GM03348 (cell line): ENCODE measurements at places on chromosomes 1 and 21.
A peak's percentile ranks its signal among the peaks of the same experiment; 100 is the strongest.

- peak; percentile 86 for DNase-seq
Observed at GRCh38 chr1:225772323-225772768, 5.3 kb upstream of the SRP9 start.

GRCh38 chr1:210523830-210524229, 195.1 kb downstream of the HHAT start:
- no peak for DNase-seq

DNA sequence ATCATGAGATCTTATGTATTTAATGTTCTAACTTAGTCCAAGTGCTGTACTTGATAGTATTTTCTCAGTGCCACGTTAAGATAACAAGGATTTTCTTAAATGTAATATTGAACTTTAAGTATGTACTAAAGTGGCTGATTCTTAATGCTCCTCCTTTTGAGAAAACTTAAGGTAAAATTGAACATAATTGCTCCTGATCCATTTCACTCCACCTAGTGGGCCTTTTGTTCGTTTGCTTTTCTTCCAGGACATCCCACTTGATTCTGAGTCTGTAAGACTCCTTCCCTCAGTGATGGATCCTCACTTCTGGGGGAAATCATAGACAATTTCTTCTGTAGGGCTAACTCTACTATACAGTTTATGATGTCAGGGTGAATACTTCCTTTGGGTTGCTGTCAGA, 173.1 kb downstream of the LMO4 start:
- no peak for DNase-seq

DNA sequence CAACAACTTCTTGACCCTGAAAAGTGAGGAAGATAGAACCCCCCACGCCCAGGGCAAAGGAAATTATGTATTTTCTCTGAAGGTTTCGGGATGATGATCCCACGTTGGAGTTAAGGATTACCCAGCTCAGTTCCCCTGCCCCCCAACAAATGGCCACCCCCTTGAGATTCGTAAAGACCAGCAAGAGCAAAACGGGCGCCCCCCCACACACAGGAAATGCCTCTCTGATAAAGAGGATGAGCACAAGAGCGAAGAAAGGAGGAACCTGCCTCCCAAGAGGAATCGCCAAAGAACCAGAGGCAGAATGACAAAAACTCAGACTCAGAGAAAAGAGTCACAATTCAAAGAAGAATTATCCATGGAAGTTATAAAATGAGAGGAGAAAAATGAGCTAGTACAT, 576.9 kb downstream of the MATN1 start:
- no peak for DNase-seq

- no peak for DNase-seq
Observed at GRCh38 chr1:38027201-38028104, 14.9 kb downstream of the UTP11 start.

- DNase-seq: peak; percentile 22
Observed at GRCh38 chr1:117605164-117605773, 579 bp upstream of the TENT5C start.

DNA sequence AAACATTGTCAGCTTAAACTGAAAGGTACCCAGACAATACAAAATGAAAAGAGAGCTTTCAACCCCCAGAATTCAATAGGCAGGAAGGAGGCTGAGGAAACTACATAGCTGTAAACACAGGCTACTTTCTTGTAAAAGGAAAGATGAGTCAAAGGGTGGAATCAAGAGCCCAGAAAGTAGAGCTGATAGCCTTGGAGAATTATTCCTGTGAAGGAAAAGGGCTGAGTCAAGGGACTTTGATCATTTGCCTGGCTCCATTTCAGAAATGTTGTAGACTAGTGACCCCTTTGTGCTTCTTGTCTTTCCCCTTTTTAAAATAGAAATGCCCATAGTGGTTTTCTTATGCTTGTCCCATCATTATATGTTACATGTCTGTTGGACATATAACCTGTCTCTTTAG, 597.6 kb downstream of the ADGRL2 start:
- no peak for DNase-seq

GRCh38 chr1:154095456-154096060, 59.3 kb downstream of the NUP210L start:
- DNase-seq: no peak

- no peak for DNase-seq
Observed at GRCh38 chr1:41401899-41402298, 40.7 kb downstream of the FOXO6 start.

DNA sequence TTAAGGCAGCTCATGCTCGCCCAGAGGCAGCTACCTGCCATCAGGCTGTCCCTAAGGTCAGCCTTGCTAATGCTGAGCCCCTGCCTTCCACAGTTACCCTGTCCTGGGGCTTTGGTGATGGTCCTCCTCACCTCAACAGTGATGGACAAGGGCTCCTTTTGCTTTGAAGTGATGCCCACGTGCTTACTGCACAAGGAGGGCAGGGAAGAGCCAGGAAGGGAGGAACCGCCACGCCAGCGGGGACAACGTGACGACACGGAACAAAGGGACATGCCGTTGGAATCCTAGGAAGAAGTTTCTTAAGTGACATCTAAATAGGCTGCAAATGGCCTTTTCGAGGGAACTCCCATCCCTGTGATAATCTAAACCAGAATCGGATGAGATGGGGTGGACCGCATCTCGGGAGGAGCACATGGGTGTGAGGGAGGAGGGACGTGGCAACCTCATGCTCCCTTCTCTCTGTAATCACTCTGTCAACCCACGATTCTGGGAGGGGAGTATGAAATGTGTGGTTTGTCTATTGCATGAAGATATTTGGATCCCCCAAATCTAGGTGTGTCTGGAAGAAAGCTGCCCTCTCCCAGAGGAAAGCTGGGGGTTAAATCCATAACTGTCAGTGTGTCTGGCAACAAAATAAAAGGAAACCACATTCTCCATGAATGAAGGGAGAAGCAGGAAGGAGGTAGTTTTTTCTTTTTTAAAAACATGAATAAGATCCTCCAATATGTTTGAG, 110.9 kb upstream of the IRF2BP2 start:
- DNase-seq: peak; percentile 56

- DNase-seq: peak; percentile 54
Observed at GRCh38 chr1:39230261-39231190, 26.0 kb downstream of the MACF1 start.

DNA sequence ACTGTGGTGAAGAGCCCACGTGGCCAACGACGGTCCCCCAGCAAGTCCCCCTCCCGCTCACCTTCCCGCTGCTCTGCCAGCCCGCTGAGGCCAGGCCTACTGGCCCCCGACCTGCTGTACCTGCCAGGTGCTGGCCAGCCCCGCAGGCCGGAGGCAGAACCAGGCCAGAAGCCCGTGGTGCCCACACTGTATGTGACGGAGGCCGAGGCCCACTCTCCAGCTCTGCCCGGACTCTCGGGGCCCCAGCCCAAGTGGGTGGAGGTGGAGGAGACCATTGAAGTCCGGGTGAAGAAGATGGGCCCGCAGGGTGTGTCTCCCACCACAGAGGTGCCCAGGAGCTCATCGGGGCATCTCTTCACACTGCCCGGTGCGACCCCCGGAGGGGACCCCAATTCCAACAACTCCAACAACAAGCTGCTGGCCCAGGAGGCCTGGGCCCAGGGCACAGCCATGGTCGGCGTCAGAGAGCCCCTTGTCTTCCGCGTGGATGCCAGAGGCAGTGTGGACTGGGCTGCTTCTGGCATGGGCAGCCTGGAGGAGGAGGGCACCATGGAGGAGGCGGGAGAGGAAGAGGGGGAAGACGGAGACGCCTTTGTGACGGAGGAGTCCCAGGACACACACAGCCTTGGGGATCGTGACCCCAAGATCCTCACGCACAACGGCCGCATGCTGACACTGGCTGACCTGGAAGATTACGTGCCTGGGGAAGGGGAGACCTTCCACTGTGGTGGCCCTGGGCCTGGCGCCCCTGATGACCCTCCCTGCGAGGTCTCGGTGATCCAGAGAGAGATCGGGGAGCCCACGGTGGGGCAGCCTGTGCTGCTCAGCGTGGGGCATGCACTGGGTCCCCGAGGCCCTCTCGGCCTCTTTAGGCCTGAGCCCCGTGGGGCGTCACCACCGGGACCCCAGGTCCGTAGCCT, 46.8 kb downstream of the TRIM11 start:
- DNase-seq: no peak

- DNase-seq: peak; percentile 92
Observed at GRCh38 chr1:214328770-214329469, 48.0 kb downstream of the SMYD2 start.

DNA sequence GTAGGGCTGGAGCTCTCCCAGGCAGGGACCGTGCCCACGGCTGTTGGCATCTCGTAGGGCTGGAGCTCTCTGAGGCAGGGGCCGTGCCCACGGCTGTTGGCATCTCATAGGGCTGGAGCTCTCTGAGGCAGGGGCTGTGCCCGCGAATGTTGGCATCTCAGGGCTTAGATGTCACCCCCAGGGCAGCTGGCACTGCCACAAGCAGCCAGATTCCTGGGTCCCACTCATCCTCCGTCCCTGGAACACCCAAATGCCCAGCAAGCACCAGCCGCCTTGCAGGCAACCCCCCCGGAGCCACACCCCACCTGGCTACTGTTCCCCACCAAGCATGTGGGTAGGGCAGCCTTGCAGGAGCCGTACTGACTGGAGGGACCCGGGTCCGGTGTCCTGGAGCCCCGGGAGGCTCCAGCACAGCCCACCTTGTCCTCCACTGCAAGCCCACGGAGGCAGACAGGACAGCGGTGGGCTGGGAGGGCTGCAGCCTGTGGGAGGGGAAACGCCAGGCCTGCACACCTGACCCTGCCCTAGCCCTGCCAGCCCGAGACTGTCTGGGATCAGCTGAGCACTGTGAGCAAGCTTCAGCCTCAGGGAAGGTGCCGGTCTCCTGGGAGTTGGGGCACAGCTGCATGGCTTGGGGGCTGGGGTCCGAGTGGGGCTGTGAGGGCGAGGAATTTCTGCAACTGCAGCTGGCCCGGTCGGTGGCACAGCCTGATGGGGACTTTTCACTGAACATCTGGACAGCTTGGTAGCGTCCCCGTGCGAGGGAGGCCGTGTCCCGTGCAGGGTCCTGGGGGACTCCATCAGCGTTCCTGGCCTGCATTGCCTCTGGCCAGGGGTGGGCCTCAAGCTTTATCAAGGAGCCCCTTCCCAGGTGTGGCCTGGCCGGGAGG, 53.6 kb downstream of the COL18A1 start:
- DNase-seq: no peak

DNA sequence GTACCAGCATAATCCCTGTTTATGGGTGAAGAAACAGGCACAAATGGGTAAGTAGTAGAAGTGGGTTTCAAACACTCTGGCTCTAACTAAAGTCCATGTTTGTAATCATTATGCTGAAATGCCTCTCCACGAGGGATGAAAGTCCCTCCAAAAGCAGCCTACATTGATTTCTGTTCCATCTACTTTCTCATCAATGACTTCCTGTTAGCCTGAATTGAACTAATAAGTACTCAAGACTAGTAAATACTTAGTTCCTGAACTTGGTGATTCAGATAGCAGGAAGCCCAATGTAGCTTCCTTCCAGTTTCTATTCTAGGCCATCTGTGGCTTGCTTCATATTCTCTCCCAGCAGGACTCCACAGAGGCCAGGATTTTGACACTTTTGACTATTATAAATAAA, 11.3 kb upstream of the BACH1 start:
- peak; percentile 22 for DNase-seq

DNA sequence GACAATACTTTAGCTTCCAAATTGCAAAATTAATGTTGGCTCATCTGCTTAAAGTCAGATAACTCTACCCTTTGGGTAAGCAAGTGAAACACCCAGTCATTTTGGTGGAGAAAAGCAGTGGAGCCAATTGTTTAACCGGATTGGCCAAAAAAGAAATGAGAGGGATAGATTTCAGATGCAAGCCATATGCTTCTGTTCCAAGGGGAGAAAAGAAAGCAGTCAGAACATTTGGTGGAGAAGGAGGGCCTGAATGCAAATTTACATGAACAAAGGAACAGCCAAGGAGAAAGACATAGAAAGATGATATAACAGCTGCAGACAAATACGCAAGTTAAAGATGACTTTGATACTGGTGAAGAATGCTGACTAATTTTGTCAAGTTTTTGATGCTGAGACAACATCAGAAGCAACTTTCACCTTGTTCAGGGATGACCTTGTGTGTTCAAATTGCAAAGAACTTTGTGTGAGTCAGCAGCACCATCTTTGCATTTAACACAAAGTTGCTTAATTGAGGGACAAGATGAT, 173.1 kb downstream of the TGFB2 start:
- DNase-seq: no peak

GRCh38 chr1:29747196-29747595, 510.9 kb downstream of the PTPRU start:
- DNase-seq: no peak

DNA sequence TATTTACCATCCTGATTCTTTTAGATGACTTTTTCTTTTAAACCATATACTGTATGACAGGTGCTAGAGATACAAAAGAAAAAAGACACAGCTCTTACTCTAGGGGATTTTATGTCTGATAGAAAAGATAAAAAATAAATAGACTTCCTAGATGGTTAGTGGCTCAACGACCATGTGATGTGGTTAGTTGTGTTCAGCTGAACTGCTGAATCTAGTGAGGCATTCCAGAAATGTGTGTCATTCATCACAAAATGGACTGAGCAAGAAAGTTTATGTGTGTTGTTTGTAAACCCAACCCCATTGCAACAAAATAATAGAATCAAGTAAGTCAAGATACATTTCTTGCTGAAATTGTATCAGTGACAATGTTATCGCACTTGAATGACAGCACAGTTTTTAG, 205.8 kb upstream of the LYPLAL1 start:
- no peak for DNase-seq

DNA sequence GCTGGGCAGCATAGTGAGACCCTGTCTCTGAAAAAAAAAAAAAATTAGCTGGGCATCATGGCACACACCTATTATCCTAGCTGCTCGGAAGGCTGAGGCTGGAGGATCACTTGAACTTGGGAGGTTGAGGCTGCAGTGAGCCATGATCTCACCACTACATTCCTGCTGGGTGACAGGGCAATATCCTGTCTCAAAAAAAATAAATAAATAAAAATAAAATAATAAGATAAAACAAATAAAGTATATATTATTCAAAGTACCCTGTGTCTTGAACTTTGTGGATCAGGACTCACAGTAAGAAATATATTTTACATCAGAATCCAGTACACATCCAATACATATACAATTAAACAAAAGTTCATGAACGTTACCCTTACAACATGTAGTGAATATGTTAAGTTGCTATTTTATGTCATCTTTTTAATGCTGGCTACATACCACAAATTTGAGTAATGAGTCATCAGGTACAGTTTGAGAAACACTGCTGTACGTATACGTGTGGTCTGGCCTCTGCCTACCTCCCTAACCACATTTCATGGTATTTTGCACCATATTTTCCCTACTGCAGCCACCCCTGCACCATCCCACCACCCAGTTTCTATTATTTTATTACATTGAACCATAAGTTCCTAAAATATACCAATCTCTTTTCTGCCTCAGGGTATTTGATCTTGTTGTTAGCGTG, 4.4 kb downstream of the NME7 start:
- peak; percentile 37 for DNase-seq

GRCh38 chr1:212669102-212669501, 30.5 kb downstream of the BATF3 start:
- no peak for DNase-seq

GRCh38 chr1:19374926-19375325, 62.8 kb downstream of the SLC66A1 start:
- DNase-seq: no peak
